Subcutaneous adipose tissue (tissue), 4 donors: ENCODE measurements at places on chromosomes 7 and 10. TPM values are rescaled to one million over a fixed set of nuclear protein-coding genes. Genes with fewer than 3 reads are reported as not detected.

CLCN1 gene
- total RNA-seq: not detected

SPDYE3 gene
- total RNA-seq: not detected

DENND11 gene
- total RNA-seq: 24.1 TPM

CFAP70 gene
- 8.1 TPM for total RNA-seq

ZNF438 gene
- 20.5 TPM for total RNA-seq

POLR2J2 gene
- total RNA-seq: 9.8 TPM

SLIT1 gene
- total RNA-seq: not detected

MRPS17 gene
- 10.1 TPM for total RNA-seq

JAKMIP3 gene
- 0.44 TPM for total RNA-seq

ARID5B gene
- total RNA-seq: 75.3 TPM

TMEM229A gene
- not detected for total RNA-seq

PRPS1L1 gene
- total RNA-seq: not detected

CTBP2 gene
- total RNA-seq: 22.3 TPM

SCART1 gene
- total RNA-seq: 1.8 TPM

ASIC3 gene
- not detected for total RNA-seq

LRGUK gene
- 2.2 TPM for total RNA-seq

CREB3L2 gene
- total RNA-seq: 78.4 TPM

ANKRD2 gene
- total RNA-seq: not detected

PALD1 gene
- total RNA-seq: 2.8 TPM

HECTD2 gene
- total RNA-seq: 9.6 TPM

ZNF365 gene
- total RNA-seq: 0.17 TPM

TMEM140 gene
- total RNA-seq: 73.8 TPM

GRID2IP gene
- total RNA-seq: not detected

THSD7A gene
- 11.1 TPM for total RNA-seq

PVRIG gene
- 0.49 TPM for total RNA-seq

LLCFC1 gene
- not detected for total RNA-seq

ARHGEF5 gene
- 6.8 TPM for total RNA-seq

ASB10 gene
- not detected for total RNA-seq

CPA1 gene
- total RNA-seq: not detected

CNNM1 gene
- total RNA-seq: 0.19 TPM

BICC1 gene
- total RNA-seq: 17.9 TPM

POLL gene
- total RNA-seq: 30.7 TPM

CLDN3 gene
- not detected for total RNA-seq

NODAL gene
- total RNA-seq: not detected

IDI2 gene
- not detected for total RNA-seq

MYO1G gene
- total RNA-seq: 1.5 TPM

MYH16 gene
- total RNA-seq: not detected

MDH2 gene
- total RNA-seq: 56.8 TPM

PTF1A gene
- not detected for total RNA-seq

TBL2 gene
- total RNA-seq: 33.7 TPM

EPO gene
- total RNA-seq: not detected

CALHM3 gene
- total RNA-seq: not detected

WIPF3 gene
- total RNA-seq: 0.65 TPM

ACBD5 gene
- total RNA-seq: 25.8 TPM

CLRN3 gene
- not detected for total RNA-seq

GATA3 gene
- 0.68 TPM for total RNA-seq

ZC3HAV1L gene
- 9.9 TPM for total RNA-seq

MARCHF5 gene
- 25.2 TPM for total RNA-seq

TEX36 gene
- total RNA-seq: not detected

UCMA gene
- not detected for total RNA-seq

SYPL1 gene
- total RNA-seq: 136 TPM

CEP41 gene
- total RNA-seq: 3.2 TPM

ANK3 gene
- 11.9 TPM for total RNA-seq

FAM237B gene
- total RNA-seq: not detected
